Sciatic nerve (tissue), 2 donors: ENCODE measurements at places on chromosomes 5 and 9. TPM values are rescaled to one million over a fixed set of nuclear protein-coding genes. Genes with fewer than 3 reads are reported as not detected.
A peak's percentile ranks its signal among the peaks of the same experiment; 100 is the strongest.

GRCh38 chr9:126933334-126933980, 18.9 kb downstream of the RALGPS1 start:
- DNase-seq, result no peak

The FCN2 gene
- not detected for total RNA-seq

DNA sequence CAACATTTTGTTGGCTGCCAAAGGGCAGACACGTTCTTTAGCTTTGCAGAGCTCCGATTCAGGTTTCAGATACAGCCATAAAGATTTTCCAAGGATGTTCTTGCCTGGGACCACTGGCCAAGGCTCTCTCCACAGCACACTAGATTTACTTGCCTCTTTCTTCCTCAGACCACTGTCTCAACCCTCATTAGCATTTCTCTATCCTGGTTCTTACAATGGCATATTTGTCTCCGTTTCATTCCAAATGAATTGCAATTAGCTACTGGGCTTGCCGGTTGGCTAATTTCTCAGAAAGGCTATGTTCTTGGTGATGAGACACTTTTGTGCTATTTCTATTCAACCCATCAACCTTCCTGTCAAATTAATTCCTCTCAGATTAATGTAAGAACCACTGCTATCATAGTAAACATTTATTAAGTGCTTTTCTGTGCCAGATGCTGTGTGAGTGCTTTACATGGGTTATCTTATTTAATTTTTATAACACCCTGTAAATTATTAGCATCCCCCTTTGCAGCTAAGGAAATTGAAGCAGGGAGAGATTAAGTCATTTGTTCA, 118.4 kb upstream of the NR3C1 start:
- DNase-seq, result no peak

The FYB1 gene
- total RNA-seq, result 31.3 TPM

The PDE6A gene
- not detected for total RNA-seq

- no peak for DNase-seq
These were observed 228.5 kb downstream of the MARCHF11 start for GRCh38 chr5:15951126-15951525.

DNA sequence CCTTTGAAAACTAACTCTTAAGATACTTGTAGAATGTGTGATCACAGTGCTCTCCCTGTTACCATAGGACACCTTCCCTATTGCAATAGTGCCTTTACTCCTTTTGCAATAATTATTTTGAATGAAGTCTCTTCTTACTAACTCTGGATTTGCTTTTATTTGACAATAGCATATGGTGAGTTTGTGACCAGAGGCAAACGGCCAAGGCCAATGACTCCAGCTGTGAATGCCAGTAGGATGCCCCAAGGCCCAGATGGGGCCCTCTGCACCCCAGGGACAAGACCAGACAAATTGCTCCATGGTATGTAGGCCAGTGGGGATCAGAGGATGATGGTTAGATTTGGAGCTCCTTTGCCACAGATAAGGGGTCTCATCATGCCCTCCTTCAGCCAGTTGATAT, 116.9 kb downstream of the NPR3 start:
- no peak for DNase-seq

GRCh38 chr5:160484678-160485077, 63.0 kb downstream of the PTTG1 start:
- no peak for DNase-seq

GRCh38 chr5:78602400-78602799, 46.2 kb downstream of the LHFPL2 start:
- DNase-seq, result no peak

DNA sequence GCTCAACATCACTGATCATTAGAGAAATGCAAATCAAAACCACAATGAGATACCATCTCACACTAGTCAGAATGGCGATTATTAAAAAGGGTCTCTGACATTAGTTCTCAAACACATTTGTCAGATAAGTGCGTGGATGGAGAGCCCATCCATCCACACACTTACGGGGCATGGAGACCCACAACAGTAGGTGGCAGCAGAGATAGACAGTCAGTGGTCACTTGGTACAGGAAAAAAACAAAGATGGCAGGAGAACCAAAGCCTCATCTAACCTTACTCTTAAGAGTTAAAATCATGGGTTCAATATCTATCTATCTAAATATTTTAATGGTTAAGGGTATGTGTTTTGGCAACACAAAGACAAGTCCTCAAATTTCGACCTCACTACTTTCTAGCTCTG, 1378.7 kb upstream of the C9orf72 start:
- DNase-seq, result no peak

DNA sequence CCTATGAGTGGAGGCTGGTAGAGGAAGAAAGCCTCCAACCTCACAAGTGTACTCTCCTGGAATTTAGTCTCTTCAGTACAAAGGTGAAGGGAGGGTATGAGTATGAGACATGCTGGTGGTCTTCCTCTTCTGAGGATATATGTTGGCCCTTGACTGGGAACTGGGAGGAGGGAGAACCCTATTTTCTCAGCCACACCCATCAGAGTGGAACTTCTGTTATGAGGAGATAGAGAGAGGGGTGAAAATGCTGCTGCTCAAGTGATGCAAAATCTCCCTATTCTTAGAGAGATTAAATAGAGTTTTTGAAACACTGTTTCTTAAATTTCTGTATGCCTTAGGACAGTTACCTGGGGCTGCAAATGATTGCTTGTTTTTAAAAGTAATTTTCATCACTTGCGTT, 203.4 kb upstream of the PRR16 start:
- DNase-seq, result no peak

- no peak for DNase-seq
These were observed 7.5 kb downstream of the SYK start for GRCh38 chr9:90808890-90809685.

GRCh38 chr5:146588331-146589027, 72.5 kb upstream of the GPR151 start:
- DNase-seq, result no peak

The SEC24A gene
- total RNA-seq, result 26.3 TPM

- DNase-seq, result peak; percentile 82
These were observed 96.8 kb downstream of the ZNF608 start for GRCh38 chr5:124649491-124650146.

The C6 gene
- 6.1 TPM for total RNA-seq

- DNase-seq, result no peak
These were observed 43.6 kb upstream of the FYB1 start for GRCh38 chr5:39262981-39263380.

GRCh38 chr9:35976726-35977125, 18.8 kb upstream of the OR2S2 start:
- no peak for DNase-seq

- DNase-seq, result no peak
These were observed 1.8 kb upstream of the WDR31 start for GRCh38 chr9:113341712-113342410.

DNA sequence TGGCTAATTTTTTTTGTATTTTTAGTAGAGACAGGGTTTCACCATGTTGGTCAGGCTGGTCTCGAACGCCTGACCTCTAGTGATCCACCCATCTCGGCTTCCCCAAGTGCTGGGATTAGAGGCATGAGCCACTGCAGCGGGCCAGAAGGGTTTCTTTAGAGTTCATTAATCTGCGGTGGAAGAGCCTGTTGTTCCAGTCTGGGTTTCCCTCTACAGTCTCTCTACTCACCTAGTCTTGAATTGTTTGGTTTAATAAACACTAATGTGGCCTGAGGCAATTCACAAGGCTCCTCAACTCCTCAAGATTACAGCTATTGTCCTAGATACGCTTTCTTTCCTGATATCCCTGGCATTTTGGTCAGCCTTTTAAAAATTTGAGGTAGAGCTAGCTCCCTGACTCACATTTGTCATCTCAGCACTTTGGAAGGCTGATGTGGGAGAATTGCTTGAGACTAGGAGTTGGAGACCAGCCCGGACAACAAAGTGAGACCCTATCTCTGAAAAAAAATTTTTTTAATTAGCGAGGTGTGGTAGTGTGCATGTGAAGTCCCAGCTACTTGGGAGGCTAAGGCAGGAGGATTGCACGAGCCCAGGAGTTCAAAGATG, 4.6 kb upstream of the SAR1B start:
- DNase-seq, result no peak

DNA sequence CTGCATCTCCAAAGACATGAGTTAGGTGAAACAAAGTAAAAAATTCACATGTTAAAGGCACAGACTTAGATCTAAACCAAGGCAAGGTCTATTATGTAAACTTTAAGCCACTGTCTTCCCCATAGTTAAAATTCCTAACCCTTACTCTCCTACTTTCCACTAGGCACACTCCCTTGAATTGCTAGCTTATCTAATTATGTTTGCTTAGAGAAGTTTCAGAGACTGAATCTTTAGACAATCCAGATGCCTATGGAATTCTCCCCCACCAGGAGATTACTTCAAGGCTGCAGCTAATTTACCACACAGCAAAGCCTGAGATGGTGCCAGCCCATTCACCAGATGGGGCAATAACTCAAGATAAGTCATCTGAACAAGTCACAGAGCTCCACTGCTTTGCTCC, 803.1 kb upstream of the COX7C start:
- DNase-seq, result no peak

- no peak for DNase-seq
These were observed 472.7 kb upstream of the CDH9 start for GRCh38 chr5:27511061-27511460.

DNA sequence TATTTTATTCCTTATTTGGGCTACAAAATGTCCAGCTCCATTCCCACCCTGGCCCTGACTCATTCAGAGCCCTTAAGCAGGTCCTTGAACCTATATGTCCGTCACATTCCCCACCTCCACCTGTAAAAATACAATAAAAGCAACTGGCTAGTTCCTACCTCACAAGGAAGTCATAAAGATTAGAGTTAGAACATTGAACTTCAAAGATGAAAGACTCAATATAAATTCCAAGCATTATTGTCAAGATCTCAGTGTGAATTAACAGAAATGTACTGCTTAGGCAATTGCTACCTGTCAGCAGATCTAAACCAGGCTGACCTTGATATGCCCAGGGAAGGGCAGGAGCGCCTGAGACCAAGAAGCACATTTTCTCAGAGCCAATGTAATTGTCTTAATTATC, 221.8 kb downstream of the ENC1 start:
- DNase-seq, result no peak

The CCDC171 gene
- total RNA-seq, result 27.1 TPM

The SEMA5A gene
- 109 TPM for total RNA-seq

The PCDHGA4 gene
- 10.6 TPM for total RNA-seq

The CARD6 gene
- 10.9 TPM for total RNA-seq

DNA sequence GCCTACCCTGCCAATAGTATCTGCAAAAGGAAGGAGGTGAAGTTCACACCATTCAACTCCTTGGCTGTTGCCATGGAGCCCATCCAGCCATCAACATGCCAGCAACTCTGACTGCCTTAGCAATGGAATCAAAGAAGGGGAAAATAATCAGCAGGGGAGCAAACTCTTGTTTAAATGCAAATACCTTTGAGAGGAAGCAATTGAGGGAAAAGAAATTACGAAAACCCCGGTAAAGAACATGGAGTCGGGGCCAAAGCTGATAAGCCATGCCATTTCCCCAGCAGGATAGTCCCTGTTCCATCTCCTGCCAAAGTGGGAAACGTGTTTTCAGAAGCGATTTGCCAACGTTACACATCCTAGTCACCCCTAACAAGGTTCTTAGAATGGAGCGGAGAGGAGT, 69.0 kb downstream of the MFAP3 start:
- no peak for DNase-seq

GRCh38 chr9:6771722-6772121, 13.9 kb downstream of the KDM4C start:
- DNase-seq, result no peak

DNA sequence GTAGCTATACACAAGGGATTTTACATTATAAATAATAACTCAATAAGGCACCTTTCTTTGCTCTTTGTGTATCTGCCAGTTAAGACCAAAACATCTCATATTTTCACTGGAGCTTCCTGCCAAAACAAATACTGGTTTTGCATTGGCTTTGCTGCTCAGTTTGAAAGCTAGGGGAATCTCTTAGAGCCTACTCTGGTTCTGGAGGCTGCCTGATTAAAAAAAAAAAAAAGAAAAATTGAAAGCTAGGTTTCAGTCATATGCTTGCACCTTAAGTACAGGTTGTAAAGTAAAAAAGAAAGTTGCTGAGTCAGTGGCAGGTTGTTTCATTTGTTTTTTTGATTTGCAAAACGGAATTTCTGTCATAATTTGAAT, 2.3 kb downstream of the DENND4C start:
- no peak for DNase-seq

The NEURL1B gene
- total RNA-seq, result 53.7 TPM

The PCDHGA7 gene
- 7.3 TPM for total RNA-seq

The ARHGEF39 gene
- total RNA-seq, result not detected

The CDH9 gene
- total RNA-seq, result not detected

- no peak for DNase-seq
These were observed 6.2 kb downstream of the ZBED3 start for GRCh38 chr5:77080905-77081304.

The RNF224 gene
- total RNA-seq, result not detected

The EGFLAM gene
- total RNA-seq, result 48.2 TPM
